ENCODE measurements at places on chromosomes 6 and 20.

- peak; percentile 20 for DNase-seq
Measured at GRCh38 chr6:34459899-34460593, 5.8 kb upstream of the PACSIN1 start.

DNA sequence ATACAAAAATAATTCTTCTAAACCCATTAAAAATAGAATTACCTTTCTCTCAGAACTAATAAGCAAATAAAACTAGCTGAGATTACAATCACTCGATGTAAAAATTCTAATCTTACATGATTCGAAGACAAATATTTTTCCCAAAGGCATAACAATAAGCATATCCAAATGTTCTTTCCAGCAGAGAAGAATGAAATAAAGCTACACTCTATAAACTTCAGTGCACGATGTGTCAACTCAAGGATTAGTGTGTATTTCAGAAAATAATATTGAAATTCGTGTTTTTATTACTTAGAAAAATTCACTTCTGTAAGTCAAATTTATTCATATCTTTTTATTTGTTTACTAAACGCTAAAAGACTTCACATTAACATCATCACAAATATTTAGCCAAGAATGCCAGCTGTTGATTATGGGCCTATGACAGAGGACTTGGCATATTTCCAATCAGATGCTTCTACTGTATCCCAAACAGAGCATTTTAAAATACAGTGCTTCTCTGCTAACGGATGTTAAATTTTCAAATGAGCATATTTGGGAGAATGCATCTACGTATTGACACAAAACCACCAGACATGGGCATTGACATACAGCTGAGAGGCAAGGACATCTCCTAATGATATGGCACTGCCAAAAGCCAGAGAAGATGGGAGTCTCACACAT lies 54.7 kb upstream of the PDE7B start:
- no peak for DNase-seq

GRCh38 chr20:53833333-53834061 lies 236.9 kb downstream of the BCAS1 start:
- no peak for DNase-seq

DNA sequence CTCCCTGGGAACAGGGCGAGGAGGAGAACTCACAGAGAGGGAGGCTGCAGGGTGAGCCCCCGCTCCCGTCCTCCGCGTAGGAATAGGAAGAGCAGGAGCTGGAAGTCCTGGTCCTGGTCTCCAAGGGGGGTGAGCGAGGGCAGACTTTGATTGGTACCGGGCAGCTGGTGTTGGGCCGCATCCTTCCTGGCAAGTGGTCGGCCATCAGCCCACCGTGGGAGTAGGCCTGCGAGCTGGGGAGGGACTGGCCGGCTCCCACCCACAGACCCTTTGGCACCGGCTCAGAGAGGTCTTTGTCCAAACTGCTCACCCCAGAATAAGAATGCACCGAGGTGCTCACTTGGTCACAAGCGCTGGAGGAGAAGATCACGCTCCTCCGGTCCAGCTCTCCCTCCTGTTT lies 56.2 kb downstream of the GJA10 start:
- no peak for DNase-seq

GRCh38 chr6:159973951-159974350 lies 5.1 kb downstream of the IGF2R start:
- DNase-seq: no peak

GRCh38 chr6:104322841-104323240 lies 536.9 kb downstream of the HACE1 start:
- no peak for DNase-seq

- no peak for DNase-seq
Measured at GRCh38 chr6:132960720-132961119, 146.4 kb downstream of the RPS12 start.

GRCh38 chr6:158170656-158171081 lies 2.5 kb downstream of the GTF2H5 start:
- DNase-seq: no peak

DNA sequence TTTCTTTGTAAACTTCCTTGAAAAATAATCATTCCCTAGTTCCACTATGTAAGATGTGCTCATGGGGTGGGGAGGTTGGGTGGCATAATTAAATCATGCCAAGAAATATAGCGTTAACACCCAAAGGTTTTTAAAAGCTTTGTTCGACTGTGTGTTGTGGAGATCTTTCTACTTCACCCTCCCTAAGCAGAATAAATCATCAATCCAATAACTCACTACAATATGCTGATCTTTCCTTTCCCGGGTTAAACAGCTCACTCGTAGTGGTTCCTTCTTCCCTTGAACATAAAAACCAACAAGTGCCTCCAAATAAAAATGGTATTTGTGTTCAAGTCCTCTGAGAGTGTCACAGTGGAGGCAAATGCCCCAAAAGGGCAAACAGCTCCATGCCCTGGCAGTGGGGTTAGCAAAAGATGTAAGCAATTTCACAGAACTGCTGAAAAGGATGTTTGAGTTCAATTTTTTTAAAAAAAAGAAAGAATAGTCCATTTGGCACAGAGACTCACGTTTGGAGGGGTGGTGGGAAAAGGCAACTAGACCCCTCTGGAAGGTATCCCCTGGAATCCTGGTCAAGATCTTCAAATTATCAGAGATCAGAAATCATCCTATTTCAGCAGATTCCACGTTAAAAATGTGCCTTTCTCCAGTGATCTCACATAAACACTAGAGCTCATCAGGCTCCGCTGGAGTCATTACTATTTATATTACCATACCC lies 99.1 kb downstream of the TFAP2A start:
- no peak for DNase-seq

- no peak for DNase-seq
Measured at GRCh38 chr6:20328924-20329300, 72.8 kb upstream of the E2F3 start.

DNA sequence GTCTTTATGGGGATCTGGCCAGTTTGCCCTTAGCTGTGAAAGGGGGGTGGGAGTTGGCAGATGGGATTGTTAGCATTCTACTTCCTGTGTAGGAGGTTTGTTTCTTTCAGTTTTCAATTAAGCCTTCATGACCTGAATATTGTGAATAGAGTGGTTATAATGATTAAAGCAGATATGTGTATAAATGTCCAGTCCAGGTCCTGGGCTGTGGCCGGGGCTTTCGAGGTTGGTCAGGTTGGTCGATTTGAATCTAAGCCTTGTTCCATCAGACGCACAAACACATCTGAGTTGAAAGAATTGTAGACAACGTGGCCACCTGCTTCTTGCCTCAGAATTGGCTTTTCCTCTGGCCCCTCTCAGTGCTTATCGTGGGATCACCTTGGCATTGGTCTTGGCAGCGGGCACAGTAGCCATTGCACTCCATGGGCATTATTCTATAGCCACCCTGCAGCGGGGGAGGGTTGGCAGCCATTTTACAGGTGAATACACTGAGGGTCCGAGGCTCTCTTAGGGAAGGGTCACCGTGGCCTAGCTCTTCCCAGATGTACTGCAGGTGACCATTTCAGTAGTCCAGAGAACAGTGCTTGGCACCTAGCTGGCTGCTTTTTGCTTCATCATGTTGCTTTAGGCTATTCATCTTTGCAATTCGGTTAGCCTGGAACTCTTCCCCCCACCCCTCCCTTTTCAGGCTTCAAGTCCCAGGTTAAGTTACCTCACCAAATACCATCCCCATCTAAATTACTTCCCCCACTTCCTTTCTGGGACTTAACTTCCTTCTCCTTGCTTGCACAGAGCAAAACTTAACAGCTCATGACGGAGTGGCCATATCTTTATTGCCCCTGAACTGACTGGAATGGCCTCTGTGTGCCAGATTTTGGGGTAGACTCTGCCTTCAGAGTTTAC lies 1.1 kb downstream of the RNF114 start:
- DNase-seq: no peak

DNA sequence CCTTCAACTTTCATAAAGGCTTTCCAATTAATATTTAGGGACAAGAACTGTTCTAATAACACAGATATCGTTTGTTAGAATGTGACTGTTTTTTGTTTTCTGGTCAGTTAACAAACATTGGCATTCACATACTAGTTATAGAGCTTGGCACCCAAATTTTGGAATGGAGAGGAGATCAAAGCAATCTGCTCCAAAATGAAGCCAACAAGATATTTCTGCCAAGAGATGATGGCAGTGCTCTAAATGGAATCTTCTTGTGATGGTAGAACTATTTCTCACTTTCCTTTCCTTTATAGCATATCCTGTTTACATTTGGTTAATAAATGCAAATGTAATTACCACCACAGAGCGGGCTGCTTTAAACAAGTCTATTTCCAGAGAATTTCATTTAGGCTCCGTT lies 208.3 kb upstream of the RIMS1 start:
- DNase-seq: no peak

- DNase-seq: no peak
Measured at GRCh38 chr6:52108128-52108527, 20.7 kb upstream of the PKHD1 start.

DNA sequence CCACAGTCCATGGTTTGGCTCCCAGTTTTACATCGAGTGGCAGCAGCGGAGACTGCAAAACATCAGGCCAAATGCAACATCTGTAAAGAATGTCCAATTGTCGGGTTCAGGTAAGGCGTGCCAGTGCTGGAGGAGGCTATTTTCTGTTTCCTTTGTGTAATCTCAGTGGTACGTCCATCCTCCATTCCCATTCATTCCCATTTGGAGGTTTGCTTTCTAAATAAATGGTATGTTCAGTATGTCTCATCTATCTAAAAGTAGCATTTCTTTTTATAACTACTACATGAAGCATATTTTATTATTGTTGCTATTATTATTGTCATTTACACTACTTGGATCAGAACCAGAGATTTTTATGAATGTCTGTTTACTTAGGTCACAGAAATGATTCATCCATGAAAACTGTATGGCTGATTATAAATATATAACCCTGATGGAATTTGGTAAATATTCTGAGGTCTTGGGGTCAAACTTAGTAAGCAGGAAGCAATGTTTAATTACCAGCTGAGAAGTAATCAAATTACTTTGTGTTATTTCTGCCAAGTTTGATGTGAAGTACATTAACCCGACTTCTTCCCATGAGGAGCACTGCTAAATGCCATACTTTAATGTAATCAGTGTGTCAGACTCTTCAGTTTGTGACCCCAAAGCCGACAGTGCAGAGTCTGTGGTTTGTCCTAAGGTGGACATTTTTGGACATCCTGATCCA lies 512.9 kb downstream of the UTRN start:
- DNase-seq: no peak

DNA sequence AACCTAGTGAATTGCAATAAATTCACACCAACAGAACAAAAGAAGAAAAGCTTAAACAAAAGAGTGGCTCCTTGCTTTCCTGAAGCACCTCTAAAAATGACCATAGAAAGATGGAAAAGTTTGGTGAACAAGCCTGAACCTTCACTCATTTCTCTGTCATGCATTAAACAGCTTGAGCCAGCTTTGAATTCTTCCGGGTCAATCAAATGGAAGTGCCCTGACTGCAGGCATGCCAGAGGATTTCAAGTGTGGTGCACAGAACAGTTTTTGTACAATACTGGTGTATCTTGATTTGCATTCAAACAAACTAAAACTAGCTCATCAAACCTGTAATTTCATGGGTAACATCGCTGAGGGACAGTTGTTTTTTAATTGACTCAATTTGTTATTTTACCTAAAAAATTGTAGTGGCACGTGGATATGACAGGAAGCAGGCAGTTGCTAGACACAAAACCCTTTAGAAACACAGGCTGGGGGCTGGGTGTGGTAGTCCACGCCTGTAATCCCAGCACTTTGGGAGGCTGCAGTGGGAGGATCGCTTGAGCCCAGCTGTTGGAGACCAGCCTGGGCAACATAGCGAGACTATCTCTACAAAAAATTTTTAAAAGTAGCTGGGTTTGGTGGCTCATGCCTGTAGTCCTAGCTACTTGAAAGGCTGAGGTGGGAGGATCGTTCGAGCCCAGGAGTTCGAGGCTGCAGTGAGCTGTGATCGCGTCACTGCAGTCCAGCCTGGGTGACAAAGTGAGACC lies 9.1 kb downstream of the CASS4 start:
- no peak for DNase-seq

DNA sequence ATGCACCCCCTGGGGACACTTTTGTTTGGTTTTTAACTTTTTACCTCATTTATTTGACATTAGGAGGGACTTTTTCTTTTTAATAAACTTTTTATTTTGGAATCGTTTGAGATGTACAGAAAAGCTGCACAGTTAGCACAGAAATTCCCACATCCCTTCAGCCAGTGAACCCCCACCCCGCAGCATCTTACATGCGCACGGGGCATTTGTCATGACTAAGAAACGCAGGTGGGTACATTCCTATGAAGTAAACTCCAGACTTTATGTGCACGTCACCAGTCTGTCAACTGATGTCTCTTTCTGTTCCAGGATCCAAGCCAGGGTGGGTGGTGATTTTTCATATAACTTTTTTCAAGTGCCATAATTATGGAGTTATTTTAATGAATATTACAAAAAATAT lies 4.9 kb upstream of the ZNF831 start:
- DNase-seq: no peak

DNA sequence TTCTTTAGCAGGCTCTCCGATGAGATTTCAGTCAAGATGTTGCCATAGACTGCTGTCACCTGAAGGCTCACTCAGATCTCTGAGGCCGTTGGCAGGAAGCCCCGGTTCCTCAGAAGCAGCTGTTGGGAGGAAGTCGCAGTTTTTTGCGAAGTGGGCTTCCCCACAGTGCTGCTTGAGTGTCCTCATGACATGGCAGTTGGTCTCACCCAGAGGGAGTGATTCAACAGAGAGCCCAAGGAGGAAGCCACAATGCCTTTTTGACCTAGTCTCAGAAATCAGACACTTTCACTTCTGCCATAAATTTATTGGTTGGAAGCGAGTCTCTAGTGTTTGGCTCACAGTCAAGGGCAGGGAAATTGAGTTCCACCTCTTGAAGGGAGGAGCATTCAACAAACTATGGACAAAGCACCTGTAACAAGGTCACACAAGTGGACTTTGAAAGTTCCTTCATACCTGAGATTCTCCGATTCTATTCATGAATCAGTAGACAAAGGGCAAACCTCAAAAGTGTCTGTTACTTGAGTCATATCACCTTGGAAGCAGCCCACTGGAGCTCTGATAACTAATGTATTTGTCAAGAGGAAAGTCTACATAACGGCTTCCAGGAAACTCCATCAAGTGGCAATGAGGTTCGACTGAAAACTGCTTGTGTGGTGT lies 208.3 kb downstream of the TASP1 start:
- DNase-seq: peak; percentile 11

- no peak for DNase-seq
Measured at GRCh38 chr6:422433-423054, 31.0 kb downstream of the IRF4 start.

Measured in stimulated activated CD4-positive, alpha-beta T cell treated with anti-CD3 and anti-CD28 coated beads, Interleukin-1b, Interleukin-23, amount 100 ng/mL, for 24 hours (primary cell).